ENCODE measurements at places on chromosomes 13 and 19.

DNA sequence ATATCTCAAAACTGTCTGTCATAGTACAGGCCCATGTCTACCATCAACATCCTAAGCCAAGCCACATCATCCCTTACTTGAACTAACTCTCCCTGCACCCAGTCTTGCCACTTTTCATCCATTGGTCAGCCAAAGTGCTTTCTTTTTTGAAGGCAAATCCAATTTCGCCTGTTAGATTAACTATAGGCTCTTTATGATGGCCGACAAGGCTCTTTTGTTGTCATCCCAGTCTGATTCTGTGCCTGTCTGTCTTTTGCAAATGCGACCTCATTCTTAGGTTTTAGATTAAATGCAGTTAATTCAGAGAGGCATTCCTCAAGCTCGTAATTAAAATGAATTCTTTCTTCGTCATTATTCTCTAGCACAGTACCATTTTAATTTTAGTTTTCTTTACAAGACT lies 148.3 kb downstream of the HS6ST3 start:
- DNase-seq, result no peak

- peak; percentile 25 for DNase-seq
Measured at GRCh38 chr19:29211562-29212355, 1.2 kb downstream of the UQCRFS1 start.

DNA sequence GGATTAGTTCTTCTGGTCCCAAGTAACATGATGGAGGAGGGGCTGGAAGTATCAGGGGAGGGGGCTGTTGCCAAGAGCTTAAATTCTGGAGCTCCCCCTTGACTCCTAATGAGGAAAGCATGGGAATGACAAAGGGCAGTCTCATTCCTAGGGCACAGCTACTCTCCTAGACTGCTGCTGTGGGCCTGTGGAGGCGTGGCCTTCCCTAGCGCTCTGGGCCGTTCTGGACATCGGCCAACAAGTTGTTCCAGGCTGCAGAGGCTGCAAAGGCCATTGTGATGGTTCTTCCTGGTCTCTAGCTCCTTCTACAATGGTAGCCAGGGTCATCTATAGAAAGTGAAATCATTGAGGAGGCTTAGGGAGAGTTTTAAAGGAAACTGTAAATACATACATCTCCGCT lies 916.6 kb downstream of the DIAPH3 start:
- DNase-seq, result no peak

GRCh38 chr13:40599747-40600146 lies 66.7 kb downstream of the FOXO1 start:
- DNase-seq, result no peak

- DNase-seq, result no peak
Measured at GRCh38 chr19:51511353-51511752, 9.8 kb upstream of the SIGLEC12 start.

DNA sequence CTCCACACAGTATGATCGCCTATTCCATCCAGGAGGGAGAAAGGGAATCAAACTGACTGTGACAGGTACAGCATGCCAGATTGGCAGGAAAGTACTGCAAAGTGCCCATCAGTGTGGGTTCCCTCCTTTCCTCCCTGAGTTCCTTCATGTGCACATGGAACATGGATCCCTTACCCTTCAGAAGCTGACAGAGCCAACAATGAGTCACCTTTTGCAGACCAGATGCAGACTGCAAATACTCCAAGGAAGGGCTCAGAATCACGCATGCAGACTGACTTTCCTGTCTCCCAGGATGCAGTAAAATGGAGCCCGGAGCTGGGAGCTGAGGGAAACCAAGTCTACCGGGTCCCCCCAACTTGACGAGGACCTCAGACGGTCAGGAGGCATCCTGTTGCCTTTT lies 41.8 kb downstream of the SACS start:
- peak; percentile 32 for DNase-seq

DNA sequence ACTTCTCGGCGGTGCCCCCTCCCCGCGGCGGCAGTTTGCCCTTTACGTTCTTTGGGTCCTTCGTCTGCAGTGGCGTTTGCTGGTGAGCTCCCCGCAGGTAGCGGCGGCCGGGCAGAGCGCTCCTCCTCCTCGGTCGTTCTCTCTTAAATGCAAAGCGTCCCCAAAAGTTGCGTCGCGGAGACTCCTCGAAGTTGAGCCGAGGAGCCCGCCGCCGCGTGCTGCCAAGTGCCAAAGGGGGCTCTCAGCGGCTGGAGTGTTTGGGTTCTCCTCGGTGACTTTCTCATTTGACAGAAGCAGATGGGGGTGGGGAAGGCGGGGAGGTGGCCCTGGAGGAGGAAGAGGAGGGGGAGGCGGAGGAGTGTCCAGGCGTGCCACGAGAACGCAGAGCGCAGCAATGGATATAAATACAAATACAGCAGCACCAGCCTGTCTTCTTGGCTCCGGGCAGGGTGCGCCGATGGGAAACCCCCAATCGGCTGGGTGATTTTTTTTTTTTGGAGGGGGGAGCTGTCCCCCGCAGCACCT lies at the start of gene SOX21:
TSS of gene SOX21 (minus strand) at position 259 of the 525 bp plus-strand sequence. CDS start 496 bp downstream, outside the sequence.
- no peak for DNase-seq

DNA sequence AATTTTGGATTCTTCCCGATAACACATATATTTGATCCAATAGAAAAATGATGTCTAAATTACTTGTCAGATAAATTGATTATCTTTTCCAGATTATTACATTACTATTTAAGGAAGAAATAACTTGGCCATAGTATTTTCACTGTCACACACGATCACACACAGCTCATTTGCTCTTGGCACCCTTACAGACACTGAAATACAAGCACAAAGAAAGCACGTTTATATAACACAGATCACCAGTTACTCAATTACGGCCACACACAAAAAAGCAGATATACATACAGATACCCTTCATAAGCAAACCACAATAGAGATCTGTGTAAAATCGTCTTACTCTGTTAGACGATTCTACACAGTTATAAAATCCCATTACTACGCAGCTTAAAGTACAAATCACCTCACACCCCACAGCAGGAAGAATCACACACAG lies 716 bp upstream of the ZNF420 start:
- DNase-seq, result no peak

- peak; percentile 86 for DNase-seq
Measured at GRCh38 chr19:48656840-48657474, 11.0 kb upstream of the CA11 start.

DNA sequence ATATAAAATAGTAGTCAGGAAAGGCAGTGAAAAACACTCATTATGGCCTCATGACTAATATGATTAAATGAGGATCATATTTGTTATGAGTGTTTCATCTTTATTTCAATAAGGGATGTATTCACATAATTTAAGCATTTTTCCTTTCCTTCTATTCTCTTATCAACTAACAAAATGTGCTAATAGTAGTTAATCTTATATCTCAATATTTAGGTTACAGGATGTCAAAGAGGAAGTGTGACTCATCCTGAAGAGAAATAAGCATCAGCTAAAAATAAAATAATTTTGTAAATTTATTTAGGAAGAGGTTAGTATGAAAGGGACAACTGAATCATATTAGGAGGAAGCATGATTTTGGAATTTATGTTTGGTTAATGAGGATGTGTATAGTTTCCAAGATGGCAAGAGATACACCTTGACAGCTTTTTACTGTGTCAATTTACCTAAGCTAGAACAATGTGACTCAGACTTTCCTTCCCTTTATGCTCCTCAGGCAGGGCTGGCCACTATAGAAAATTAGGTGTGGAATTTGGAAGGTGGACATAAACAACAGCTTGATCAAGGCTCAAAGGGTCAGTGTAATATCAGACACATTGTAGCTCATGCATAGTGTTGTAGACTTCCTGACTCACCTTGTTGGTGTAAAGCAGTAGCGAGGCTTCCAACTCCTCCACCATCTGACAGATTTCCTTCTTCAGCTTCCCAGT lies 172.7 kb downstream of the SLITRK1 start:
- no peak for DNase-seq

GRCh38 chr19:16266586-16266942 lies 58.1 kb upstream of the KLF2 start:
- no peak for DNase-seq

- no peak for DNase-seq
Measured at GRCh38 chr13:99237981-99238662, 20.1 kb downstream of the GPR18 start.

DNA sequence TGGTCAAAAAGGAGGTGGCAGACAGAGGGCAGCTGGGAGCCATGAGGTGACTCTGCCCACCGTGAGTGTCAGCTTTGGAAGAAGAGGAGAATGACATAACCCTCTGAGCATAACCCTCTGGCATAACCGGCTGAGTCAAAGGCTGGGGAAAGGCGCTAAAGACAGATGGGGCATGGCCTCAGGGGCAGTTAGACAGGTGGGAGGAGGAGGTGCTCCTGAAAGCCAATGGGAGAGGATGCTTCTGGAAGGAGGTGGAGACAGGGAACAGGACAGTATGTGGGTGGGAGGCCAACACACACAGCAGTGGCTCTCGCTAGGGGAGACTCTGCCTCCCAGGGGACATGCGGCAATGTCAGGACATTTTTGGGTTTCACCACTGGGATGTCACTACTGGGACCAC lies 17.1 kb downstream of the ELAVL1 start:
- no peak for DNase-seq

DNA sequence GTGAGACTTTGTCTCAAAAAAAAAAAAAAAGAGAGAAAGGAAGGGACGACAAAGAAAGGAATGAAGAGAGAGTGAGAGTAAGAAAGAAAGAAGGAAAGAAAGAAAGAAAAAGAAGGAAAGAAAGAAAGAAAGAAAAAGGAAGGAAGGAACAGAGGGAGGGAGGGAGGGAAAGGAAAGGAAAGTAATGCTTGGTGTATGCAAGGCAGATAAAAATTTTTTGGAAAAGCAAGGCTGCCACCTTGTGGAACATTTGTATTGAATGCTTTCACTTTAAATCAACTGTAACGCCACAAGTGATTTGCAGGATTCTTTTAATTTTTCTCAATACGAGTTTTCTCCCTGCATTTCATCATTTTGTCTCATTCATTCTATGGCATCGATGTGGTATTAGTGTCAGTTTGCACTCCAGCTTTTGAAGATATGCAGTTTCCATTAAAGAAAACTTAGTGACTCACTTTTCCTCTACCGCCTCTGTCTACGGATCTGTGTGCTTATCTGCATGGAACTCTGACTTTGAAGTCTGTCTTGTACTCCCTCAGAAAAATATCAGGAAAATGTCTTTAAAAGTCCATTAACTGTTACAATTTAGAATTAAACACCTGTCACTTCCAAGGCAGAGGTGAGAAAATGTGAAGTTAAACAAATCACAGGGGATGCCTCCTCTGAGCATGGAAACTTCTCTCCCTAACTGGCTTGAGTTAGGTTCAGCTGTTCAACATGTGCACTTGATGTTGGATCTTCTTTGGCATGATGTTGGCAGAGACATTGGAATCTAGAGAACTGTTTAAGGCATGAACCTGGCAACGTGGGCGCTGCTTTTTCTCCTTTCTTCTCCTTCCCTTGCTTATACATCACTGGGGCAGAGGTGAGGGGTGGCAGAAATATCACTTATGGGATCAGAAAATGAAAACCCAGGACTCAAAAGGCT lies 20.0 kb upstream of the ZDHHC20 start:
- DNase-seq, result peak; percentile 90

- DNase-seq, result no peak
Measured at GRCh38 chr19:40553885-40554857, 22.5 kb upstream of the SHKBP1 start.

DNA sequence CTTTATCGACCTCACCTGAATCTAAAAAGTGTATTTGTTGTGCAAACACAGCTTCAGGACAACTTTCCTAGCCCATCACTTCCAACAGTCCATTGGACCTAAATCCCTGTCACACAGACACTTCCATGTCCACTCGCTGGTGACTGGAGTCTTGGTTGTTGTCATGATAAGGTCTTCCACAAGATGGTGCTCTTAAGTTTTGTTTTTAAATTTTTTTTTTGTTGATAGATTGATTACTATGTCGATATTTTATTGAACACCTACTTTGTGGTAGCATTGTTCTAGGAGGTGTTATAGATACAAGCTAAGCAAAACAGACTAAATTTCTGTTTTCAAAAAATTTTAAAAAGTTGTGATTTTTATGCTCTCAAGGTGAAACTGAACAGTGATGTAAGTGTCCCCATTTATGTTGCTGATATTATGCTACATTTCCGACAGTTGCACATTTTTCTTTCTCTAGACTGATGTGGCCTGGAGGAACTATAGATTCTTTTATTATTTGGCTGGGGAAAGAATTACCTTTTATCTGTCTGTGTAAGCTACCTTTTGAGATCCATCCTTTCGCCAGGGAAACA lies 8.1 kb upstream of the ERICH6B start:
- peak; percentile 28 for DNase-seq

GRCh38 chr19:991174-991931 lies 7.2 kb downstream of the WDR18 start:
- peak; percentile 29 for DNase-seq

- no peak for DNase-seq
Measured at GRCh38 chr13:72384186-72384823, 343.1 kb downstream of the MZT1 start.

DNA sequence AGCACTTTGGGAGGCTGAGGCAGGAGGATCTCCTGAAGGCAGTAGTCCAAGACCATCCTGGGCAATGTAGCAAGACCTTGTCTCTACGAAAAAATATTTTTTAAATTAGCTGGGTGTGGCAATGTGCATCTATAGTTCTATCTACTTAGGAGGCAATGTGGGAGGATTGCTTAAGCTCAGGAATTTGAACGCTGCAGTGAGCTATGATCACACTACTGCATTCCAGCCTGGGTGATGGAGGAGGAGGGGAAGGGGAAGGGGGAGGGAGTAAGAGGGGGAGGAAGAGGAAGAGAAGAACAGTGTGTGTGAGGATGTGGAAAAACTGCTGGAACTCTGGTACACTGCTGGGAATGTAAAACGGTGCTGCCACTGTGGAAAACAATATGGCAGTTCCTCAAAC lies 9.2 kb upstream of the CLIP3 start:
- peak; percentile 89 for DNase-seq

DNA sequence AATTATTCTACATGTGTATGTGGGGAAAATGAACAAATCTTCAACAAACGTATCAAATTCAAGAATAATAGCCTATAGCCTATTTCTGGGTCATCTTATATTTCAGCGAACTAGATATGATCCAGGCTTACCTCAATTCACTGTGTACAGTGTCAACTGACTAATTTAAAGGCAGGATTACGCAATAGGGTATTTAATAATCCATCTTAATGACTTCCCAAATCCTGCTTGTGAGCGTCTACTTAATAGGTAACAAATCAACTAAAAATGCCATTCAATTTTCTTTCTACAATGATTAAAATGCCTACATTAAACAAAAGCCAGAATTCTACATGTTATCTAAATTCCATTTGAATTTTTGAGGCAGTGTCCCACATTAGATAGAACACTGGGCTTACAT lies 67.0 kb downstream of the USP12 start:
- no peak for DNase-seq

DNA sequence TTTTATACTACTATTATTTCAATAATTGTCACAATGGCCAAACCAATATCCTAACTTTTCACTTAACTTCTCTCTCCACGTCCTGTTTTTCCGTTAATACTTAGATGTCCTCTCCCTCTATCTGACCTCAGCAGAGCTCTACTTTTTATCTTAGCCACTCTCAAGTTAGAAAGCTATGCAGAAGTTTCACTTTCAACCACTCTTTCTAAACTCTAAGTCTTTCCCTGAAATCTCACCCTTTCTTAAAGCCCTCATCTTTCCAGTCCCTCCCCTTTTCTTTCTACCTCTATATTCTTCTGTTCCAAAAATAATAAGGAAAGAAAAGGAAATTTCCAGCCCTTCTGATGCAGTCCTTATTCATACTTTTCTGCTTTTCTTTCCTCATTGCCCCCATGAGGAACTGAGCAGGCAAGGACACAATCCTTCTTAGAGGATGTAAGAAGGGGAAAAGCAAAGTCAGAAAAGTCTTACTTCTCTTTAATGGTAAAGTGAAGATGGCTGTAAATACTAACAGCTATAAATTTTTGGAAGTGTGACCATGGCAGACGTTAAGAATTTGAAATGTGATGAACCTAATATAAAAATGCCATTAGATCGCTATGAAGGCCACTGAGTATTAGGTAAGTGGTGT lies 23.0 kb downstream of the FAM216B start:
- peak; percentile 11 for DNase-seq

- no peak for DNase-seq
Measured at GRCh38 chr19:14015524-14016035, 9.5 kb upstream of the RFX1 start.

Data from fibroblast of the aortic adventitia (primary cell).